ENCODE measurements at places on chromosomes 7 and 10.

- no peak for DNase-seq
These were observed 51.8 kb downstream of the VWDE start for GRCh38 chr7:12351843-12352242.

DNA sequence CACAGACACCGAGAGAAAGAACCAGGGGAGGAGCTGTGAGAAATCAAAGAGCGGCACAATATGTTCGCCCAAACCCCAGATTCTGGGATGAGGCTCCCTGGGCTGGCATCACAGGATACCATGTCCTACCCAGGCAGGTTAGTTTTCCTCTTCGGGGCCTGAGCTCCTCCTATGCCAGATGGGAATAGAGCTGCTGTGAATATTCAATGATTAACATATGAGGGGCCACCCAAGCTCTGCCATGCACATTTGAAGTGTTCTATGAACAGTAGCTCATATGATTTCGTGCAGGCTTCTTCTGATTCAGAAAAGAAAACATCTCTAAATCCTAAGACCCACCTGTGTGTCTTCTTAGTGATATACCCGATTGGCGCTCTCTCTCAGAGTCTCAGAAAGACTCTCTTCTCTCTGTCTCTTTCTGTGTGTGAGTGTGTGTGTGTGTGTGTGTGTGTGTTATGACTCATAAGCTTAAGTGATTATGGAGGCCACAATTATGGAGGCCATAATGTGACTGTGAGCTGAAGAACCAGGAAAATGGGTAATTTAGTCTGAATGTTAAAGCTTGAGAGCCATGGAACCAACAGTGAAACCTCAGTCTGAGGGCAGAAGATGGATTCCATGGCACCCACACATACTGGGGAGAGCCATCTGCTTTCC, 220.5 kb downstream of the KLF6 start:
- DNase-seq = no peak

- no peak for DNase-seq
These were observed 8.8 kb upstream of the SMKR1 start for GRCh38 chr7:129493555-129493954.

DNA sequence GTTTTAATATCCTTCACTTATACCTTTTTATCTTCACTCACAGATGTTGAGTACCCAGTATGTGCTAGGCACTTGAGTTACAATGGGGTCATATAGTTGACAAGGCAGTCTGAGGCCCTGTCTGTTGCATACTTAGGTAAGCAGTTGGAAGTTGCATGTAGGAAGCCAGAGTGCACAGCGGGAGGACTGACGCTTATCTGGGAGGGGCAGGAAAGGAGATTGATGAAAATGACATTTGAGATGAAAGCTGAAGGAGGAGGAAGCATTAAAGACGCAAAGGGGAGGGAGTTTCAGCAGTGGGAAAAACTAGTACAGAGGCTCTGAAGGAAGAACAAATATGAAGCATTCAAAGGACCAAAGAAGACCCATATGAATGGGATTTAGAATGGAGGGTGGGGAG, 266.2 kb downstream of the HTR7 start:
- DNase-seq = no peak

GRCh38 chr7:25656581-25657026, 428.3 kb upstream of the NPVF start:
- DNase-seq = no peak

GRCh38 chr10:49349390-49349789, 46.5 kb downstream of the DRGX start:
- no peak for DNase-seq

DNA sequence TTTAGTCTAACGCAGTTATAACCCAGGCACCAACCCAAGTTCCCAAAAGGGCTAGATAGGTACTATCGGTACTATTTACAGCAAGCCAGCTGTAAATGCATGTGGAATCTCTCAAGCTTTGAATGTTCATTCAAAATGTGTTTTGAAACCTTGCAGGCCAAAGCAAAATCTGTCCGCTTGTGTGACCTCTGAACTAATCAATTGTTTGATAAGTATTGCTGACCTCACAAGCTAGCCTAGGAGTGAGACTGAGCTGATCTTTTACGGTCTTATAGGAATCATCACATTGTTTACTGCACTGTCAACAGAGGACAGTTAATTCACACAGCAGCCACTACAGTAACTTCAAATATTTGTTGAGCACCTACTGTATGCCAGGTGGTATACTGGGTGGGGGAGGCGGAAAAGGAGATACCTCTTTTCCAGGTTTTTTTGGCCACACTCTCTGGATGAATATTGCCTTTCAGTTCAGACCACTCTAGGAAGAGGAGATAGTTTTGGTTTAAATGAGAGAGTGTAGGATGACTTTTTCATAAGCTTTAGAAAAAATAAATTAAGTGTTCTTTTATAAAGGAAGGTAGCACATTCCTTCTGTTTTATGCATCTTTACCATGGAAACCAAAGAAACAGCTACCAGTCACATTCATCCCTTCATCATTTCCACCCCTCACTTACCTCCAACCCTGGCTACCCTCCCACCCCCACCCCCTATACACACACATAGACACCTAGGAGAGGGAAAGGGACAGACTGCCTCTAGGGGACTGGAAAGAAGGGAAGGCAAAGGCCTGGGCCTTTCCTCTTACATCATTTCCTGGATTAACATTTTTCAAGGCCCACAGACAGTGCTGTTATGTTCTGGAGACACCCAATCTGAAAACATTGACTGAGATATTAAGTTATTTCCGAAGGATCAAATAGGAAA, 2.4 kb downstream of the PAPSS2 start:
- DNase-seq = no peak

DNA sequence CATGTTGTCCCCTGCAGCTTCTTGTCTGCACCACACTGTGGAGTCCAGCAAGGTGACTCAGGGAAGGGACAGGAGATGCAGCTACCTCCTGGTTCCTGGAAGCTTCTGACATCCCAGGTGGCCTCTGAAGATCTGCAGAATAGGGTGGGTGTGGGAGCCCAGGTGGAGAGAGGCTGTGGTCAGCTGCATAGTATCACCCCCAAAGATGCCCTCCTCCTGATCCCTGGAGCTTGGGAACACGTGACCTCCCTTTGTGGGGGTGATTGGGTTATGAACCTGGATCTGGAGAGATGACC, 25.4 kb downstream of the CALML3 start:
- DNase-seq = no peak

GRCh38 chr7:156153590-156153989, 341.3 kb upstream of the SHH start:
- DNase-seq = no peak

DNA sequence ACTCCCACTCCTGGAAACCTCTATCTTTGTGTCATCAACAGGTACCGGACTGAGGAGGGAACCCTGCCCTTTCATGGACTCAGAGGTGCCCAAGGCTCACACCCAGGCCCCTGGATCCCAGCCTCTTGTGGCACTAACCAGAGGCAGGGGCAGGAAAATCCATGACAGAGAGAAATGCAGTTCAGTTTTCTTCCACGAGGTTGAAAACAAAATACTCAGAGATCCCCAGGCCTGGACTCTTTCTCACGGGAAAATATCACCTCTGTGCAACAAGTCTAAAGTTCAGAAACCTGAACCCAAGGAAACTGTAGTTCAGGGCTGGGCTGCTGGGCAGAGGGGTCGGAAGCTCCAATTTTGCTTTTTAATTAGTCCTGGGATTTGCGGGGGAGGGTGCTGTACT, 21.4 kb upstream of the OPN4 start:
- DNase-seq = no peak

DNA sequence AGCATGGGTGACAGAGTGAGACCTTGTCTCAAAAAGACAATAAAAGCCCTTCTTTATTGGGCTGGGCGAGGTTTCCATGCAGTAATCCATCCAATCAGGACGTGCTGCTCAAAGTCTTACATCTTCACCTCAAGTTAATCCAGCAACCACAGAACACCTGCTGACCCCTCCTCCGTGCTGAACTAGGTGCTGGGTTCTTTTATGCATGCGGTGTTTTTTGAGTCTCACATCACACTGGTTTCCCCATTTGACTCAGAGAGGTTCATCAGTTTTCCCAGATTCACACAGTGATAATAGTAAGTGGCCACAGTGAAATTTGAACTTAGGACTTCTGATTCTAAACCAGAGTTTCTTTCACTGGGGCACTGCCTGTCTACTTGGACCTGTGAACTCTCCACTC, 58.3 kb upstream of the GTF2I start:
- no peak for DNase-seq

DNA sequence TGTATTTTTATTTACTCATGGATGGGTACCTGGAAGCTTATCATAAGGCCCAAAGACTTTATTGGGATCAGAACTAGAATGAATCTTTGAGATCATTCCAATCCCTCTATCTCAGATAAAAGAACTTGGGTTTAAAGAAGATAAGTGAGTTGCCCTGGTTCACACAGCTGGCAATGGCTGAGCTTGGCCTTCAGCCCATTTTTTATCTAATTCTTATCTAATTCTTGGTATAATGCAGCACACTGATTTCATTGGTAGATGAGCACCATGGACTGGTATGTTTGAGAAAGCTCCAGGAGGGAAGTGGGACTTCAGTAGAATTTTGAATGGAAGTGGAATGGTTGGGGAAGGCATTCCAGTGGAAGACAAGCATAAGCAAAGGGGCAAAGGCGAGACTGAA, 558.9 kb downstream of the REEP3 start:
- DNase-seq = no peak

DNA sequence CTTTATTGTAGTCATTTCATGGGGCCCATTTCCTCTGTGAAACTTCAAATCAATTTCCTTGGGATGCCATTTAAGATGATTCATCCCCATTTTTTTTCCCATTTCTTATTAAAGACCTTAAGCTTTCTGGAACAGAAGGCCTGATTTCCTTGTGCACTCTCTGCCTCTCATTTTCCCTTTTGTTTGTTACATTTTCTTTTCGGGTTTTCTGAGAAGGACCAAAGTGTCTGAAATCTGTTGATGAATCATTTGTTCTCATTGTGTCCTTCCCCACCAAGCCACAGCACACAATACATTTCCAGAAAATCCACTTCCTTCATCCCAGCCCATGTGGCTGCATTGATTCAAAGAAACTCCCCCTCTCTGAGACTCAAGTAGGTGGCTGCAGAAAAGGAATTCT, 372.4 kb downstream of the SFMBT2 start:
- DNase-seq = no peak

GRCh38 chr7:93958651-93959050, 37.1 kb downstream of the GNG11 start:
- DNase-seq = no peak

- no peak for DNase-seq
These were observed 55.8 kb downstream of the FAM53B start for GRCh38 chr10:124688386-124688785.

All from CD4-positive, alpha-beta T cell treated with Interferon gamma for 1 hour (primary cell).